Inflammatory macrophage treated with lipopolysaccharide for 1 hour (primary cell): ENCODE measurements at places on chromosomes 11 and 22.
A peak's percentile ranks its signal among the peaks of the same experiment; 100 is the strongest.

DNA sequence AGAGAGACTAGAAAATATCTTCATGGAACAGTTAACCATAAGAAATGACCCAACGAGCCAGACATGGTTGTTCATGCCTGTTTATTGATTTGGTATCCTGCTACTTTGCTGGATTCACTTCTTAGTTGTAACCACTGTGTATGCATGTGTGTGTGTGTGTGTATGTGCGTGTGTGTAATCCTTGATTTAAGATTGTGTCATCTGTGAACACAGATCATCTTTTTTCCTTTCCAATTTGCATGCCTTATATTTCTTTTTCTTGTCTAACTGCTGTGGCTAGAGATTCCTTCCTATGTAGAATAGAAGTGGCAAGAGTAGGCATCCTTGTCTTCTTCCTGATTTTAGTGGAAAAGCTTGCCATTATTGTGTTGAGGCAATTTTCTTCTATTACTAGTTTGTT lies 16.4 kb upstream of the CLTCL1 start:
- DNase-seq = no peak

- peak; percentile 63 for DNase-seq
Measured at GRCh38 chr22:26658671-26659478, 1.5 kb downstream of the MIAT start.

GRCh38 chr11:89205378-89205777 lies 27.7 kb downstream of the TYR start:
- DNase-seq = no peak

GRCh38 chr11:72226701-72227100 lies 2.1 kb downstream of the INPPL1 start:
- DNase-seq = no peak

DNA sequence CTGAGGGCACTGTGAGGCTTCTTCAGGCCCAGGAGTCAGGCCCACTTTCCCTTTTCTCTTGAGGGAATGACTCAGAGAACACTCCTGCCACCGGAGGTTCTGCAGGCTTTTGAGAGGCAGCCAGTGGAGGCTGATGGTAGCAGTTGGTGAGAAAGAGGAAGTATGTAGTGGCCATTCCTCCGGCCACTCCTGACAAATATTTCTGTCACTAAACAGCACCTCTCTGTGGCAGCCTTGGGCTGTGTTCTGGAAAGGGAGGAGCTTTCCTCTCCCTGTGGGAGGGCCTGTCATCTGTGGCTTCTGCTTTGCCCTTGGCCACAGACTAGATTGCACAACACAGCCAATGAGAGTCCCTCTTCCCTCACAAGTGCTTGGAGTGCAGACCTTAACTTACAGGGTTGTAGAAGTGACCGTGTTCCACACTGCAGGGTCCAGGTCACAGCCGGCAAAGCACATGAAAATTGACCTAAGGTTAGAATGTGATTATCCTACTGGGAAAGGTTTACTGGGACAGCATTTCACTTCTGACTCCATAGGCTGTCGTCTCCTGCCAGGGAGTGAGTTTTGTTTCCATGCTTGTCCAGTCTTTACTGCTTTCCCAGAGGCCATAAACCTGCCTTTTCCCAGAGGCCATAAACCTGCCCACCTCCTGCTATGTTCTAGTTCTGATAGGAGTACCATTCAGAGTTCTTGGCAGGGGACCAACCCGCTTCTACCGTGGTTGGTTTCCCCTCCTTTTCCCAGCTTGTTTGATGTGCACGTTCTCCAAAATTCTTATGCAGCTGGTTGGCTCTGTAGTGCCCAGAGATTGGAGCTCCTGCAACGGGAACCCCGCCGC lies 33.3 kb downstream of the MARK2 start:
- DNase-seq = peak; percentile 99

- DNase-seq = peak; percentile 66
Measured at GRCh38 chr11:76666408-76666807, 4.1 kb downstream of the LRRC32 start.

- DNase-seq = no peak
Measured at GRCh38 chr11:78560153-78560552, 14.5 kb downstream of the NARS2 start.

DNA sequence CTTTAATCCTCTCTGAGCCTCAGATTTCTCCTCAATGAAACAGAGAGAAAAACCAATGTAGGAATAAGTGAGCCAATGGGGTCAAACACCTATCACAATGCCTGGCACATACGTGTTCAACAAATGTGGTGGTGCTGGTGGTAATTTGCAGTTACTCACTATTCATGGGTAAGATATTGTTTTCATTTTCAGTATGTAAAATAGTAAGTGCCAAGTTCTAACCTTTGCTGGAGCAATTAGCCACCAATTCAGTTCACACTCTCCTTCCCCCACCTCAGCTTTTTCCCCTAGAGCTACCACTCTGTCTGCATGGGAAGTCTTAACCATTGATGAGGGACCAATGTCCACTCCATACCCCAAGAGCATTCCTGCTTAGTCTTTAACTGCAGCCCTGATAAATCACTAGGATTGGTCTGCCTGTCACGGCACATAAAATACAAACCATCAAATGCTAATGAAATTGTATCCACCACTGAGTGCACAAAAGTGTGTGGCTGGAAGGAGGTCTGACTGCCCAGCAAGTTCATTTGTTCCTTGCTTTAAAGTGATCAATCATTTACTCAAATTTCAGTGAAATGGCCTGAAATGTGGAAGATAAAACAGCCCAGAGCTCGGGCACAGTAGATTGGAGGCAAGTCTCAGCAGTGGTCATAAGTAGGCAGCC lies 187.4 kb upstream of the API5 start:
- no peak for DNase-seq

GRCh38 chr11:68189082-68189481 lies 24.0 kb downstream of the KMT5B start:
- no peak for DNase-seq

- no peak for DNase-seq
Measured at GRCh38 chr22:42342426-42343120, 72.1 kb upstream of the TCF20 start.

GRCh38 chr11:36146437-36146836 lies 142.8 kb downstream of the COMMD9 start:
- DNase-seq = no peak

DNA sequence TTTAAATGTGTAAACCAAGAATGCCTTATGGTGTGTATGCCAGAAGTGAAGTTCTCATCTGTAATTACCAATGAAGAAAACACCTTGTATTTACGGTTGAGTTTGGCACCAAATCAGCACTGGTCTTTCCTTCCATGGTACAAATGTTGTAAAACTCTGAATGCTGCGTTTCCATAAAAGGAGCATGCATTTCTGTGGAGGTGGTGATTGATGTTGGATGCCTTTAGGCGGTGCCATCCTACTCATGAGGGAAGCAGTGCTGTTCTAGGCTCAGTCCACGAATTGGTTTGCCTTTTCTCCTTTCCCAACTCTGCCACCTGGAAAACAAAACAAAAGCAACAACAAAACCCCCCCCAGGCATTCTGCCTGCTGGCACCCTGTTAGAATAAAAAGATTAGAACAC lies 124.4 kb downstream of the TEAD1 start:
- DNase-seq = no peak

- DNase-seq = no peak
Measured at GRCh38 chr22:19176175-19176643, 2.3 kb downstream of the SLC25A1 start.

GRCh38 chr22:19061471-19062138 lies 60.6 kb downstream of the DGCR2 start:
- DNase-seq = no peak

GRCh38 chr22:17965538-17966402 lies 58.6 kb downstream of the MICAL3 start:
- no peak for DNase-seq

GRCh38 chr11:46293641-46294103 lies 16.2 kb downstream of the CREB3L1 start:
- DNase-seq = no peak

DNA sequence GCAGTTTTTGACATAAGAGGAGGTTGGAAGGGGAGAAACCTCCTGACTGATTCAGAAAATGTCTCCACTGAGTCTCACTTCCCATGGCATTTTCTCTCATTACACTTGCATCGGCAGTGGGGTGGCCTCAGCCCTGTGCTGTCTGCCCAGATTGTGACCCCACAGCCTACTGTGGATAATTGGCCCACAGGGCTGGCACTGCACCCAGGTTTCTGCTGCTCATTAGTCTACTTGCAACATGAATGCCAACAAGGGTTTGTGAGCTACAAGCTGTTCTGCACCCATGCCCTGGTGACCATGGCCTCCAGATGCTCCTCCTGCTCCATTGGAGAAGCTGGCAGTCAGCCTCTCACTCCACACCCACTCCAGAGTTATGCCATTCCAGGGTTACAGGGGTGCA lies 296.0 kb downstream of the CTTN start:
- no peak for DNase-seq

GRCh38 chr22:49964136-49965090 lies 3.8 kb downstream of the PIM3 start:
- no peak for DNase-seq
